Retina (tissue), 1 donor: ENCODE measurements at places on chromosomes 3 and 15.

DNA sequence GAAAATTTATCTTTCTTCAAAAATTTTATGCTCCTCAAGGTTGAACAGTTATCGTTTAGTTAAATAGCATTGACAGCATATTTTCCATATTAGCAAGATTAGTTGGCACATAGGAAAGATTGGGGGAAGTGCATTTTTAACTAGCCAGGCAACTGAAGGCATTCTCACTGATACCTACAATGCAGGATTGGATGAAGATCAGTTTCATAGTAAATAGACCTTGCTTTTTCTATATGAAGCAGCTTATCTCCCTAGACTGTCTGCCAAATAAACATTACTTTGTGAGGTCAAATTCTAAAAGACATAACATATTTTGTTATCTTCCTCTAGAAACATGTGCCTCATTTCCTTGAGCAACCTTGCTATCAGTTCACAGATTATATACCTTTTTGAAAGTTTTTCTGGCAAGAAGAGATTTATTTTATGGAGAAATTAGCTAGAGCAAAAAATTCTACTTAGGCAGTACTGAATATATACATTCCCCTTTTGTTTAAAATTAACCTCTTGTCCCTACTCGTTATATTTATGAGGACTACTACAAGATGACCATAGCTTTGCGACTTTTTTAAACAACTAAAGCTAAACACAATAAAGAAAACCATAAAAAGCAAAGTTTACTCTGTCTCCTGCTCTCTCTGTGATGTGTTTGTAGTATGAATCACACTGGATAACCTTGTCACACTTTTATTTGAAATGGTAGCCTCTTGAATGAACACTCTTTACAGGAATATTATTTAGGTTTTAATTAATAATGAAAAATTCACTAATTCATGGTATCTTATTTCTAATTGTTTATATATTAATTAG lies 654.9 kb upstream of the TBL1XR1 start:
- DNase-seq = no peak

GRCh38 chr3:194028434-194029004 lies 107.4 kb upstream of the HES1 start:
- no peak for DNase-seq

DNA sequence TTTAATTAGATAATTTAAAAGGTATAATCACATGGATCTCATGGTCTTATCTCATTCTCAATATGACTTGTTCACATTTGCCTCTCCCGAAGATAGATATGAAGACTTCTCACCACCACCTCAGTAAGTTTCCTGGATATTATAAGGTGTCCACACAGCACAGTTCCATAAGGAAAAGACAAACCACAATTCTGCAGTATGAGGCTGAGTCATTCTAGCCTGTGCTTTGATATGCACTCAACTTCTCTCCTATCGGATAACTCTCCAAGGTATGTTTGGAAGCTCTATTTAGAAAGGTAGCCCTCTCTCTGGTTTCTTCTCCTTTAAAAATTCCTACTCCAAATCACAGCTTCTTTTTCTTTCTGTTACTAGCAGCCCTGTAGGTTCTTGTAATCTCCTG lies 612.8 kb downstream of the ZPLD1 start:
- DNase-seq = no peak

GRCh38 chr3:189776149-189776824 lies 145.1 kb downstream of the TP63 start:
- DNase-seq = no peak

GRCh38 chr3:115108614-115109013 lies 38.5 kb downstream of the ZBTB20 start:
- DNase-seq = no peak

DNA sequence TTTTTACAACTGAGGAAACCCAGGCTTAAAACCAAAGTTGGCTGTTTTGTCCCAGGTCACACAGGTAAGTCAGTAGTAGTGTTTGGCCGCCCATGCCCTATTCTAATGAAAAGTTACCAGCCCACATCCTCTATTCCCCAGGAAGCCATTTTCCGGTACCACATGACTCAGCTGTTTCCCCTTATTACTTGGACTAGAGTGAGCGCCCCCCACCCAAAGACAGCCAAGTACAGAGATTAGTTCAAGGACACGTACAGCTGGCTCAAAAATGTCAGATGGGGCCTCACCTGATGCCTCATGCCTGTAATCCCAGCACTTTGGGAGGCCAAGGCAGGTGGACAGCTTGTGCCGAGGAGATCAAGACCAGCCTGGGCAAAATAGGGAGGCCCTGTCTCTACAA lies 8.5 kb upstream of the KLHL6 start:
- DNase-seq = no peak
